Thoracic aorta (tissue), 2 donors: ENCODE measurements at places on chromosomes 2 and 18. TPM values are rescaled to one million over a fixed set of nuclear protein-coding genes. Genes with fewer than 3 reads are reported as not detected.

DNA sequence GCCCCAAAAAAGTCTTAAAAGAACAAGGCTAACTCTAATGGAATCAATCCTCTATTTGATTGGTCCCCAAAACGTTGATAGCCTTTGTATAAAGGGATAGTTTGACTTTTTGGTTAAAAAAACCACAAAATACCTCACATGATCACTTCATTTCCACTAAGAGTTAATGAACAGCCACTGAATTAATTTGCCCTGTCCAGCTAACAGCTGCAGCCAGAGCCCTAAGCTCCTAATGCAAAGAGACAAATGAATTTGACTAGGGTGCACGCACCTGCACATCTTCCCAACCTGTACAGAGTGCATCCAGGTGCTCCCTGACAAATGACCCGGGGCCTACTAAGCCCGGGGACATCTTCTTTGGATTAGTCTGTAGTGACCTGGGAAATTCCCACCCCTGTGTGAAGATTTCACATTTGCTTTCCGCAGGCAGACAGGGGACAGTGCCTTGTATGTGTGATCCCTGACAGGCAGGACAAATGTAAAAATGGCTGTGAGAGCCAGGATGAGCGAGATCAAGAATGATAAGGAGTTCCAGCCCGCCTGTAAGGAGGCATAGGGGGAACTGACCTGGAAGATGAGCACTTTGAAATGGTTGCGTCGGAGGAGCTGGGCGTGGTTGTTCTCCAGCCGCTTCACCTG is 893 bp downstream of the CAVIN2 start:
- no peak for DNase-seq

GRCh38 chr2:199440118-199440517 is 17.6 kb downstream of the SATB2 start:
- DNase-seq = no peak

GRCh38 chr2:20640411-20641122 is 10.3 kb downstream of the HS1BP3 start:
- DNase-seq = no peak

DNA sequence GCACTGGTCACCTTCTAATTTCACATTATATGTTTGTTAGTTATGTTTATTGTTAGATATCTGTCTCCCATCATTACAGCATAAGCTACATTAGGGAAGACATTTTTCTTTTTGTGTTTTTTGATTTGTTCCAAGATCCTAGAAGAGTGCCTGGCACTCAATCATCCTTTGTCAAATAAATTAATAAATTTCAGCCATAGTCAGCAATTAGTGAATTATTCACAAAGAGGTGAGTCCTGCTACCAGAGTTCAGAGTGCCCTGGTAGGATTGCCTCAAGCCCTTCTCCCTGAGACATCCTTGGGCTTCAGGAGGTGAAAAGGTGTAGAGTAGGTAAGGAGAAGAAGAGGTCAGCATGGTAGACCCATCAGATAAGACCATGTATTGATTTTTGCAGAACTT is 186.2 kb upstream of the CTAGE1 start:
- no peak for DNase-seq

The LINC00305 gene
- total RNA-seq = not detected
